ENCODE measurements at places on chromosomes 2 and 18. TPM values are rescaled to one million over a fixed set of nuclear protein-coding genes. Genes with fewer than 3 reads are reported as not detected.

The G6PC2 gene
- total RNA-seq = not detected

The MATN3 gene
- 1.9 TPM for total RNA-seq

The MITD1 gene
- 19.4 TPM for total RNA-seq

The CETN1 gene
- total RNA-seq = not detected

The ANKAR gene
- total RNA-seq = 8.1 TPM

The SLC5A7 gene
- total RNA-seq = not detected

The TLX2 gene
- 0.58 TPM for total RNA-seq

The OR6B2 gene
- total RNA-seq = not detected

The COLEC12 gene
- total RNA-seq = 122 TPM

The MAB21L4 gene
- not detected for total RNA-seq

The STAT4 gene
- 1.2 TPM for total RNA-seq

The OXER1 gene
- not detected for total RNA-seq

The KIAA2012 gene
- 0.17 TPM for total RNA-seq

The ELOA2 gene
- not detected for total RNA-seq

The RAB17 gene
- total RNA-seq = 0.83 TPM

The GBX2 gene
- not detected for total RNA-seq

The AGXT gene
- total RNA-seq = not detected

The CEBPZOS gene
- total RNA-seq = 21.8 TPM

The HOXD9 gene
- 0.17 TPM for total RNA-seq

The FN1 gene
- 11,839 TPM for total RNA-seq

The CYP27C1 gene
- total RNA-seq = under 0.01 TPM

The FBXO36 gene
- total RNA-seq = 2.5 TPM

The SOCS6 gene
- total RNA-seq = 31.0 TPM

The EFHD1 gene
- not detected for total RNA-seq

The TNFRSF11A gene
- 0.66 TPM for total RNA-seq

The MTX2 gene
- total RNA-seq = 20.8 TPM

The SERPINB3 gene
- not detected for total RNA-seq

The REG3A gene
- total RNA-seq = not detected
